ENCODE measurements at places on chromosomes 3 and 15.

GRCh38 chr3:8938021-8938420, 25.3 kb downstream of the RAD18 start:
- no peak for DNase-seq

GRCh38 chr3:94431876-94432570, 369.2 kb downstream of the NSUN3 start:
- DNase-seq = no peak

GRCh38 chr3:43907508-43907858, 216.7 kb downstream of the ABHD5 start:
- DNase-seq = no peak

GRCh38 chr3:32397941-32398340, 6.3 kb downstream of the CMTM7 start:
- DNase-seq = no peak

- DNase-seq = no peak
These were observed 770.2 kb upstream of the ALCAM start for GRCh38 chr3:104596551-104596950.

DNA sequence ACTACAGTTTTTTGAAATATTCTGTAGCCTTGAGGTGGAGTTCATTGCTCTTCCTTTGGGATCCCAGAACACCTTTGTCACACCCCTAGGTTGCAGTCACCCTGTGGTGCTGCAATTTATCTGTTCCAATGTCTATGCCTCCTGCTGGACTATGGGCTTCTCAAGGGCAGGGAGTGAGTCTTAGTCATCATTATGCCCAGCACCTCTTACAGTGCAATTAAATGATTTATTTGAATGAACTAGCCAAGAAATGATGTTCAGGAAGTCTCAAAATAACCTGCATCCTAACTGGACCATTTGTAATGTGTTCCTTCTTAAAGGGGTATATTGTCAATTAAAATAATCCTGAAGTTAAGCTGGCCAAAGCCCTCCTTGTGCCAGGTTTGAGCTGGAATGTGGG, 28.5 kb downstream of the SHC4 start:
- no peak for DNase-seq

- DNase-seq = no peak
These were observed 347.5 kb upstream of the TMCO5A start for GRCh38 chr15:37586976-37587375.

- no peak for DNase-seq
These were observed 14.7 kb downstream of the MAP2K1 start for GRCh38 chr15:66401130-66402021.

DNA sequence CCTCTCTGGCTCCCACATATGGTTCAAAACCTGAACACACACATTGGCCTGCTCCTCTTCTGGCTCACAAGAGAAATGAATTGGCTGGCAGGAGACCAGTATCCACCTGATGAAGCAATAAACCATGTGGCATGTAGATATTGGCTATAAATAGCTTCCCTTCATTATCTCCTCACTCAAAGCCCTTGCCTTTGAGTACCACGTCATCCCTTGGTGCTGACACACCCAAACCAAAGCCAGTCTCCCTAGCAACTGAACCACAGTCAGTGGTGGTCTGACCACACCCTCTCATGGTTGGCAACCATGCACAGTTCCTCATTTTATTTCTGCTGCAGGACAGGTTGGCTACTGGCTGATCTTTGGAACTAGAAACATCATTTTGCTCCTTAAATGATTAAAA, 98.8 kb downstream of the ZNF621 start:
- DNase-seq = no peak

- DNase-seq = no peak
These were observed 149.0 kb downstream of the NEK10 start for GRCh38 chr3:27220166-27220565.

GRCh38 chr3:158847452-158847821, 45.6 kb downstream of the MFSD1 start:
- no peak for DNase-seq

- no peak for DNase-seq
These were observed 52.3 kb upstream of the CGNL1 start for GRCh38 chr15:57323806-57324589.
